Right kidney (tissue), 9 donors: ENCODE measurements at places on chromosomes 7 and 10.

DNA sequence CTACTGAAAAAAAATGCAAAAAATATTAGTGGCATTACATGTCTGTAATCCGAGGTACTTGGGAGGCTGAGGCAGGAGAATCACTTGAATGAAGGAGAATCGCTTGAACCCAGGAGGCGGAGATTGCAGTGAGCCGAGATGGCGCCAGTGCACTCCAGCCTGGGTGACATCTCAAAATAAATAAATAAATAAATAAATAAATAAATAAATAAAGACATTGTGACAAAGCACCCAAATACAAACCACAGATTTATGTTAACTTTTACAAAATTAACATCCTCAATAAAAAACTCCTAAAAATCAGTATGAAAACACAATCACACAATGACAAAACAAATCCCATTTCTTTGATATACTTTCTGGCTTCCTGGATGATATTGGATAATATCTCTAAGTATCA is 808.3 kb downstream of the REEP3 start:
- no peak for DNase-seq

DNA sequence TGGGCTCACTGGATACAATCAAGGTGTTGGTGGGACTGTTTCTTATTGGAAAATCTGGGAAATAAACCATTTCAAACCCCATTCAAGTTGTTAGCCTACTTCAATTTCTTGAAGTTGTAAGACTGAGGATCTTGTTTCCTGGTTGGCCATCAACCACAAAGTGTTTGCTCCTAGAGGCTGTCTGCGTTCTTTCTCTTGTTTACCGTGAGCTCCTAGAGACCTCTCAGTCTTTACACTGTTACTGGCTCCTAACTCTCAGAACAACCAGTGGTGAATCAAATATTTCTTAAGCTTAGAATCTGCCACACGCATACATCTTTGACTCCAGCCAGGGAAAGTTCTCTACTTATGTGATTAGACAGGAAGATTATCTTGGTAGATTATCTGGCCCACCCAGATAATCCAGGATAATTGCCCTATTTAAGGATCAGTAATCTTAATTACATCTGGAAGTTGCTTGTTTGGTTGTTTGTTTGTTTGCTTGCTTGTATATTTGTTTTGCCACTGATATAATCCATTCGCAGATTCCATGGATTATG is 798.7 kb downstream of the IPMK start:
- DNase-seq = no peak

- DNase-seq = no peak
Measured at GRCh38 chr7:98110249-98111022, 3.8 kb downstream of the LMTK2 start.

DNA sequence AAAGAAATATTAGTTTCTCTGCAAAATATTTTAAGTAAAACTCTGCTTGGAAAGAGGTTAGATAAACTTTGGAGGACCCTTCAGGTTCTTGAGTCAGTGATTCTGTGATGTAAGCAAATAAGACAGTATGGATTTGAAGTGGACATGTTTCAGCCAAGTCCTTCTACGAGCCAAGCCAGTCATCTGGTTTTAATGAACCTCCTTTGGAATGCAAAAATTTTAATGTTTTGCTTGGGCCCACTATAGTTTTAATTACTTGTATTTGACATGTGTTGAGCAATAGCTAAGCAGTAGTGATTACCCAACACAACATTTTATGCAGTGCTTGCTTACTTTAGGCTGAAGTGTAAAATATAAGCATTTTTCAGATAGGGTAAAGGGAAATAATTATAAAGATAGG is 296.3 kb upstream of the SEMA3D start:
- DNase-seq = no peak

GRCh38 chr7:158856883-158857668 is 718 bp downstream of the DYNC2I1 start:
- no peak for DNase-seq

- no peak for DNase-seq
Measured at GRCh38 chr10:87930934-87931835, 67.8 kb downstream of the PTEN start.

GRCh38 chr7:109641445-109641844 is 1071.8 kb downstream of the DNAJB9 start:
- DNase-seq = no peak

DNA sequence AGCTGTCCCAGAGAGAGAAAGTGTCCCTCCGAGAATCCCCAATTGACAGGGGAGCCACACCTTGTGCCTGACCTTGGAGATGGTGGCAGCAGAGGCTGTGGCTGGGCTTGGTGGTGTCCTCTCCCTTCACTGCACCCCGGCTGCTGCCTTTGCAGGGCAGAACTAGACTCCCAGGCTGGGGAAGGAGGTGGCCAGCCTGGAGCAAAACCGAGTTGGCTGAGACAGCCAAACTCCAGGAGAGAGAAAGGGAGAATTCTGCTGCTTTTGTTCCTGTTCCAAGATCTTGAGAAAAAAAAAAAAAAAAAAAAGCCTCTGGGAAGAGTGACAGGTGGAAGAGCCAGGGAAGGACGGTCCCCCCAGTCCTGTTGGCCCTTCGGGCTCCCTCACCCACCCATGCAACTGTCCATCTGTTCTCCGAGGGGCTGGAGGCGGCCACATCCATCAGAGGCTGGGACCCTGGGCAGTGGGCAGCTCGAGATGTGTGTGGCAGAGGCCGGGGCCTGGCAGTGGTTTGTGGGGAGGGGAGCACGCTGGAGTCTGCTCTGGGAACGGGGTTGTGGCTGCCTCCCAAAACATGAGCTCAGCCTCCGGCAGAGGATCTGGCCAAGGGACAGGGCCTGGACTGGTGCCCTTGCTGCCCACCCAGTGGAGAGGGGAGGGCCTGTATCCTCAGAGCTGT is 35.5 kb downstream of the CLIP2 start:
- DNase-seq = no peak

DNA sequence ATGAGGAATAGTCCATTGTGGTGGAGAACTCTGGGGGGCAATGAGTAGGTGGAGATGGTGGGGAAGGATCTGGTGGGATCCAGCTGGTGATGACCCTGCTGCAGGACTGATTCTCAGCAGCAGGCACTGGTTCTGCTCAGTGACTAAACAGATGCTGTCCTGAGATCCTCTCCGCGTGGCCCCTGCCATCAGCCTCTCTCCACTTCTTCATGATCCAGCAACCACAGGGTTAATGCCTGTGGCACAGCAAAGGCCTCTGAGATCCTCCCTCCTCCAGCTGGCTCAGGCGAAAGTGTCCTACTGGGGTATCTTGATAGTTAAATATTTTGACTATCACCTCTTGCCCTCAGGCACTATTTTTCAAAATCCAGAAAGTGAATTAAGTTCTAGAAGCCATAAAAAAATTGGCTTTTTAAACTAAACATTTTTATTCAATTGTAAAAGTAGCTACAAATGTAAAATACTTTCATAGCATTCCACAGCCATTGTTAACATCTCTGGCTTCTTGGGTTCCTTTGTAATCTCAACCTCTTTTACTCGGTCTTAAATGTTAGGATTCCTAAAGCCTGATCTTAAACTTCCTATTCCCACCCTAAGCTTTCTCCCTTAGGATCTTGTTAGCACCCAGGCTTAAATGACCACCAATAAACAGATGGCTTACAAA is 13.1 kb downstream of the PLAU start:
- DNase-seq = no peak

DNA sequence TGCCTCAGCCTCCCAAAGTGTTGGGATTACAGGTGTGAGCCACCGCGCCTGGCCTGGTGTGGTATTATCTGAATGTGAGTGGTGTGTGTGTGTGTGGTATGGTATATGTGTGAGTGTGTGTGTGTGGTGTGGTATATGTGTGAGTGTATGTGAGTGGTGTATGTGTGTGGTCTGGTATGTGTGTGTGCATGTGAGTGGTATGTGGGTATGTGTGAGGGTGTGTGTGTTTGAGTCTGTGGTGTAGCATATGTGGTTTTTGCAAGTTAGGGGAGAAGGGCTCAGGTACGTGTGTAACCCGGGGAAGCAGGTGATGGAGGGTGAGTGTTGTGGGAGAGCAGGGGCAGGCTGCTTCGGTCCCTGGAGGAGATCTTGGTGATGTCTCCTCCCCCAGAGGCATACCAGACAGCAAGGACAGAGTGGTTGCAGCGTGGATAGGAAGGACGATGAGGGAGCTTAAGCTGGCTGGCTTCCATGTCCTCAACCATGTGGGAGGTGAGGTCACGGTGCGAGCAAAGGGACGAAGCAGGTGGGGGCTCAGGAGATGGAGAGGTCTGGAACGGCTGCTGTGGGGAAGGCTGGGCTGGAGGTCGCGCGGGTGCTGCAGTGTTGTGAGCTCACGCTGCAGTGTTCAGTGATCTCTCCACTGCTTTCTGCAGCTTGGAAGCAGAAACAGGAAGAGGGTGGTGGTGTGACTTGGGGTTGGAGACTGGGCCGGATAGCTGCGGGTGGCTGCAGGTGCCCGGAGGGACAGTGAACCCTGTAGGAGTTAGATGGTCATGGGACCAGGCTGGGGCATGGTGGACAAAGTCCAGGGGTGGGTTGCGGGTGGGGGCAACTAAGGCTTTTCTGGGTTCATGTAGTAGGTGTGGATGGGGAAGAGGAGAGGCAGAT is 5.0 kb downstream of the ZYX start:
- DNase-seq = no peak
